ENCODE measurements at places on chromosomes 3 and 15.
A peak's percentile ranks its signal among the peaks of the same experiment; 100 is the strongest.

DNA sequence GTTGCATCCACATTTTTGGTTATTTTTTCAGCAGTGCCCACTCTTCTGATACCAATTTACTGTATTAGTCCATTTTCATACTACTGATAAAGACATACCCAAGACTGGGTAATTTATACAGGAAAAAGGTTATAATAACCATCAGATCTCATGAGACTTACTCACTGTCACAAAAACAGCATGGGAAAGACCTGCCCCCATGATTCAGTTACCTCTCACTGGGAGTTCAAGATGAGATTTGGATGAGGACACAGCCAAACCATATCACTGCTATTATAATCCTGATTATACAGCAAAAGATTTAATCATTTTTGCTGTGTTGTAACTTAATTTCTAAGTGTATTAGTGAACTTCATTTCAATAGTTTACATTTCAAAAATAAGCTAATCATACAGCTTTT, 6.6 kb downstream of the ZBED2 start:
- DNase-seq, result no peak

DNA sequence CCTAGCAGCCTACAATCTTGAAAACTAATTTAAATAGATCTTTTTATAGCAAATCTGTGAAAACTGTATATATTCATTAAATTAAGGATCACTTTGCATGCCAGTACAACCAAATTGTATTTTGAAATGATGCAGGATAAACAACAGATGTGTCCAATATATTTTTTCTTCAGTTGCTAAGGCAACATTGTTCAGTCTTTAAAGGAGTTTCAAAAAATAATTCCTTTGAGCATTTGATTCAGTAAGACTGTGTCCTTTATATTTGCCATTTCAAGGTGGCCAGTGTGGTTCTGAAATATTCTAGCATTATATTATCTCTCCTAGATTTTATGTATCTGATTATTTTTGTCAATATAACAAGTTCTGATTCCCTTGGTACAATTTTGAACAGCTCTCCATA, 254.7 kb downstream of the PLOD2 start:
- no peak for DNase-seq

DNA sequence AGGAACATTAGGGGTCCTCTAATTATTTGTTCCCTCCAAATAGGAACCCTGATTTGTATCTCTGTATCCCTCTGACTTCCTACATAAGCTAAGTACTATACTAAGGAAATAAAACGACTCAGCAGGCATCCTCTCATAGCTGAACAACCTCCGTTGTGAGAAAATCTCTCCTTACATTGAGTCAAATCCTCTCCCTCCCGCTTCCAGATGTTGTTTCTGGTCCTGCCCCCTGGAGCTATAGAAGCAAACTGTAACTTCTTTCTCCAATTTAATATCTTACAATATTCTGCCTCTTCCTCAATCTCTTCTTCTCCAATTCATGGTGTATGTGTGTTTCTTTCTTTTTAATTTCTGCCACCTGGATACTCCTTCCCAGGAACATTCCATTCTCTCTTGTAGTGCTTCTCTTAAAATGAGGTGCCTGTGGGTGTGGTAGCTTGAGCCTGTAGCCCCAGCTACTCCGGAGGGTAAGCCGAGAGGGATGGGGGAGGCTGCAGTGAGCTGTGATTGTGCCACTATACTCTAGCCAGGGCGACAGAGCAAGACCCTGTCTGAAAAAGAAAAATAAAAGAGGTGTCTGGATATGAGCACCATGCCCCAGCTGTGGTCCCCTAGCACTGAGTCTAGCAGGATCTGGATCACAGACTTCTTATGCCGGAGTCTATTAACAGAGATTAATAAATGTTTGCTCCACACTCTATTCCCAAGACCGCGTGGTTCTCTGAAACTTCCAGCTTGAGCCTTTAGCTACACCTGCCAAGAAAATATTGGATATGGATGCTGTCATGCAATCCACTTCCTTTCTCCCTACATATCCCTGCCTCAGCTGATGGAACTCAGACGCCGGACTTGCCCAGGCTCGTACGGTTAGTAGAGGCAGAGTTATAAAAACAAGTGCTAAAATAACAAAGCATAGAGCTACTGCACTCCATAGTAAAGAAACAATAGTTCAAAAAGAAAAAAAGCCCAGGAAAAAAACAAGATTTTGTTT, 42.9 kb upstream of the NEO1 start:
- no peak for DNase-seq

- DNase-seq, result no peak
These were observed 67.7 kb upstream of the PLXND1 start for GRCh38 chr3:129673897-129674797.

- DNase-seq, result no peak
These were observed 18.3 kb upstream of the USF3 start for GRCh38 chr3:113714702-113715101.

GRCh38 chr3:167602041-167602440, 51.7 kb downstream of the WDR49 start:
- DNase-seq, result no peak

DNA sequence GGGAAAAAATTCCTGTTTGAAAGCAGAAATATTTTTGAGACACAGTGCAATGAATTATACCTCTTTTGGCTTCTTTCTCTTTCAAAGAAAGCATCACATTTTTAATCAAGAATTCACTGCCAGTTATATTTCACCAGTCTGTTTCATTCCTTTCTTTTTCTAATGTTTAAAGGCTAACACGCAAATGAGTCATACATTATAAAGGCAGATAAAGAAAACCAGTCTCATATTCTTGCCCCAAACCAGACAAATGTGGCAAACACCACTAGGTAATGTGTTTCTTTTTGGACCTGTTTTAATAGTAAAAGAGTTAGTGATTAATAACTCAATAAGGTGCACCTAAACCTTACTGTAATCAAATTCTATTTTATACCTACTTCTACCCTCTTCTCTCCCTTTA, 83.8 kb downstream of the PLOD2 start:
- no peak for DNase-seq

DNA sequence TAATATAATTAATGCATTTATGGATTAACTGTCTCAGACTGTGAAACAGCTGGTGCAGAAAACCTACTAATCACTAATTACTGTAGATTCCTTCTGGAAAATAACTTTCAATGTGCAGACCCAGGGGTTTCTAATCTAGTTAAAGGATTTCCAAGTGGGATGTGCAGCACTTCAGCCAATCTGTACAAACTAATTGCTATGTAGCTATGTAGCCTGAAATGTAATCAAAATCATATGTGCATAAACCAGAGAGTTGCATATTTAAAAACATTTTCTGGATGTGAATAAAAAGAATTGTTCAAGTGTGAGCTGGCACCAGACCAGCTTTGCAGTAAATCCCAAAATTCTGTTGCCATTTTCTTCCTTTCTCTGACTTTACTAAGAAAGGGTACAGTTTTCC, 127.5 kb upstream of the CD96 start:
- no peak for DNase-seq

DNA sequence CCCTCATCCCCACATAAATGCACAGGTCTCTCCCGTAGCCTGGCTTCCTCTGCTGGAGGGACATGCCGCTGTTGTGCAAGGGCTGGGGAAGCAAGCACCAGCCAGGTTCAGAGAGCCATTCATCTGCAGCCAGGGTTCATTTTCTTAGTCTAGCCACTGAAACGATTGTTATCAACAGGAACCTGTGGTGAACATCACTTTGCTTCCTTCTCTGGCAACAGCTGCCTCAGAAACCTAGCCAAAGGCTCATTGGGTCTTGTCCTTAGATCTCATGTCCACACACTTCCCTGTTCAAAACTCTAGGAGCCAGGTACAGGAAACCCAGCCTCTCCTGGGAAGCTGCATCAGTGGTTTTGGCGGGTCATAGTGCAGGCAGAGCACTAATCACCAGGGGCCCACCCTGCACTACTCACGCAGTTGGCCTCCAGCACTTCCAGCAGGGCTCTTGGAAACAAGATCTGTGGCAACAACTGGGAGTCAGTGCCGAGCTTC, 47.0 kb downstream of the OXNAD1 start:
- no peak for DNase-seq

DNA sequence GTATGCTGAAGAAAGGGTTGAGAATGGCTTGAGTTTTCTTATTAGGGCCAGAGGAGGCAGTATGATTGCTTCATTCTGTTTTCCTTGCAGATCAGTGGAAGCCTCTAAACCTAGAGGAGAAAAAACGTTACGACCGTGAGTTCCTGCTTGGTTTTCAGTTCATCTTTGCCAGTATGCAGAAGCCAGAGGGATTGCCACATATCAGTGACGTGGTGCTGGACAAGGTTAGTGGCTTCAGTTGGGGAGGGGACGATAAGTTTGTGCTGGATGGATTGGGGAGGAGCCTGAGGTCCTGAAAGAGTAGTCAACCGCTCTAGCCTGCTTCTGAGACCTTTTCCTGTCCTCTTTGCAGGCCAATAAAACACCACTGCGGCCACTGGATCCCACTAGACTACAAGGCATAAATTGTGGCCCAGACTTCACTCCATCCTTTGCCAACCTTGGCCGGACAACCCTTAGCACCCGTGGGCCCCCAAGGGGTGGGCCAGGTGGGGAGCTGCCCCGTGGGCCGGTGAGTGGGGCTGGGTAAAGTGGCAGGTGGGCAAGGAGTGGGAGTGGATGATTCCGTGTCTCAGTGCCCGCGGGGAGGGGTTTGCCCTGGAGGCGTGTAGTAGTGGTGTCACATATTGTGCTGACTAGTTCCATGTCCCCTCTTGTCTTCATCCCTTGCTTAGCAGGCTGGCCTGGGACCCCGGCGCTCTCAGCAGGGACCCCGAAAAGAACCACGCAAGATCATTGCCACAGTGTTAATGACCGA, 8.5 kb downstream of the EIF4G1 start:
- peak; percentile 6 for DNase-seq

GRCh38 chr3:100665230-100665629, 44.1 kb upstream of the TFG start:
- DNase-seq, result no peak

GRCh38 chr3:146164971-146165769, 4.2 kb upstream of the PLOD2 start:
- no peak for DNase-seq
